ENCODE measurements at places on chromosomes 16 and 17.

GRCh38 chr17:34095106-34095505, 160.0 kb upstream of the CCL2 start:
- no peak for DNase-seq

GRCh38 chr17:39653662-39654331, 11.4 kb upstream of the TCAP start:
- DNase-seq, result peak; percentile 67

GRCh38 chr17:16447676-16448075, 32.3 kb downstream of the TRPV2 start:
- no peak for DNase-seq

DNA sequence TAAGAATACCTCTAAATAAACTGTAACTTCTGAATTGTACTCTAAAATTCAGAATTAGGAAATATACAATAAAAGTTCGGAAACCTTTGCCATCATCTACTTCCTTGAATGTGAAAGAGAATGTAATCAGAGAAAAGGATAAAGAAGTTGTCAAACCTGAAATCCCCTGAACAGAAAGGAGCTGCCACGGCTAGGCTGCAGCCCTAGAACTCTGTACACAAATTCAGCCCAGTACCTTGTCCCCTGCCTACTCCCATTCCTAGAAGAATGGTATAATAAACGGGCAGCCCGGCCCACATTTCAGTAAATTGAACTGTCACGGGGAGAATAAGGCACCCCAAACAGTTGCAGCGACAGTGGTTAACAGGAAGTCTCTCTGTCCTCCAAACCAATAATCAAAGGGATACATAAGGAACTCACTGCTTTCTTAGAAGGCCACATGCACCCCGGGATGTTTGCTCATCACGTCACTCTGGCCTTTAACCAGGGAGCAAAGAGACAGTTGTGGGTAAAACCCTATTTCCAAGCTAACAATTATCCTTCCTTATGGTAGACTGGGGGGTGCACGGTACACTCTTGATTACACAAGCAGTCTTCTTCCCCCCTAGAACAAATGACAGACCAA, 24.3 kb upstream of the RFFL start:
- peak; percentile 55 for DNase-seq
